ENCODE measurements at places on chromosomes 4 and X.

GRCh38 chr4:68326141-68326540 is 23.7 kb downstream of the YTHDC1 start:
- no peak for DNase-seq

- DNase-seq, result no peak
Observed at GRCh38 chr4:8698341-8699062, 105.9 kb downstream of the CPZ start.

DNA sequence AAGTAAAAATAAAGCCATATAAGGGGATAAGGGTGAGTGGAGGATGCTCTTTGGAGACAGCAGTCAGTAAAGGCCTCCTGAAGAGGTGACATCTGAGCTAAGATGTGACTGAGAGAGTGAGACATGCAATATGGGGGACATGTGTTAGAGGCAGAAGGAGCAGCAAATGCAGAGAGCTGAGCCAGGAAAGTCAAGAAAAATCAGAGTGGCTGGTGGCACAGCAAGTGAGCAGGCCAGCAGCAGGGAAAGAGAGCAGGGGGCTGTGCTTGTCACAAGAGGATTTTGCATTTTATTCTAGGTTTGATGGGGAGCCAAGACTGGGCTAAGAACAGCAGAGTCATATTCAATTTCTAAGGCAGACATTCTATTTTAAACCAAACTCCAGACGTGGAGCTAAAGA is 394.5 kb downstream of the KCNIP4 start:
- no peak for DNase-seq

DNA sequence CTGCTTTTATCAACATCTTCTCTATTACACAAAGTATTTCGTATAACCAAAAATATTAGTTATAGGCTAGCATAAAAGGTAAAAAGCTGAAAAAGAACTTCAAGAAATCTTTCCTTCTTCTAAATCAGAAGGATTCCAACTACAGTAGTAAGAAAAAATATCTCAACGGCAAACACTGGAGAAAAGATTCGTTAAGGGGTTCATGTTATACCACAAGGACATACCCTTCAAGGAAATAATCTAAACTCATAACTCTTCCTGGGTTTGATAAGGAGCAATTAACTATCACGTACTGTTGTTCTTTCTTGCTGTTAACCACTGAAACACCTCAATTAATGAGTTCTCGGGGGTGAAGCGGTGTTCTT is 1.5 kb downstream of the SMIM14 start:
- DNase-seq, result no peak

DNA sequence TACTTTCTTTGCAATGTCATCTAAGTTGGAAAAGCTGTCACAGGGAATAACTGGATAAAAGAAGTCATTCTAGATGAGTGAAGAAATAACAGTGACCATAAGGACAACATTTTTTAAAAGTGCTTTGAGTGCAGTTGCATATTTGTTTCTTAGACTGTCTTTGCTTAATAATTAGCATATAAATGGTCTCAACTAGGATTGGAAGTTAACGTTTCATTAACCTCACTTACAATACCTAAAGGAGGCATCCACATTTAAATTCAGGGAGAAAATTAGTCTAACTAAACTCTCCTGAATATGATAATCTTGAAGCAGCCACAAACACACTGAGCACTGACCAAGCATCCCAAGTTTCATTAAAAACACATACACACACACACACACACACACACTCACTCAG is 780.7 kb downstream of the PCDH18 start:
- no peak for DNase-seq

- no peak for DNase-seq
Observed at GRCh38 chrX:112223391-112223790, 140.8 kb upstream of the TRPC5 start.

- peak; percentile 10 for DNase-seq
Observed at GRCh38 chr4:138680989-138681604, 334.5 kb upstream of the NOCT start.

- no peak for DNase-seq
Observed at GRCh38 chrX:2188330-2188792, 312.4 kb downstream of the DHRSX start.

- peak; percentile 90 for DNase-seq
Observed at GRCh38 chr4:7434766-7435150, at the start of gene PSAPL1. Gene PSAPL1, minus strand, starts transcription at chr4:7434930. Its CDS starts 51 bp downstream, at chr4:7434879.

DNA sequence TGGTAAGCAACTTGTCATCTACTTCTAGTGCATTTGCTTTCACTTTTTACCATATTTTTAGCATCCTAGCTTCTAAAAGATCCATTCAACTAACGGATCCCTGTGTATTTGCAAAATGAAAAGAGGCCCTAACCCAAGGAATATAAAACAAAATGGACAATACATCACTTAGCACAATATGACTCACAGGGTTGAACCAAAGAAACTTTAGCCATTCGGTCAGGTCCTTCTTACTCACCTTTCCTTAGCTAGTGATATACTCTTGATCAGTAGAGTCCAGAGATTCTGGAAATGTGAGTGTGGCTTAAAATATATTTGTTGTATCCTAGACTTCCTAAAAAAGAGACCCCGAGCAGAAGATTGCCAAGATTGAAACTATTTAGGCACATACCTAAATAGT is 19.5 kb downstream of the TMPRSS11E start:
- no peak for DNase-seq

- DNase-seq, result no peak
Observed at GRCh38 chr4:37754410-37755185, 68.4 kb upstream of the RELL1 start.

GRCh38 chr4:175297965-175298565 is 379.9 kb downstream of the ADAM29 start:
- no peak for DNase-seq

- DNase-seq, result no peak
Observed at GRCh38 chr4:177023951-177024350, 231.2 kb upstream of the VEGFC start.

- DNase-seq, result no peak
Observed at GRCh38 chr4:48114412-48114811, 19.6 kb downstream of the TXK start.

DNA sequence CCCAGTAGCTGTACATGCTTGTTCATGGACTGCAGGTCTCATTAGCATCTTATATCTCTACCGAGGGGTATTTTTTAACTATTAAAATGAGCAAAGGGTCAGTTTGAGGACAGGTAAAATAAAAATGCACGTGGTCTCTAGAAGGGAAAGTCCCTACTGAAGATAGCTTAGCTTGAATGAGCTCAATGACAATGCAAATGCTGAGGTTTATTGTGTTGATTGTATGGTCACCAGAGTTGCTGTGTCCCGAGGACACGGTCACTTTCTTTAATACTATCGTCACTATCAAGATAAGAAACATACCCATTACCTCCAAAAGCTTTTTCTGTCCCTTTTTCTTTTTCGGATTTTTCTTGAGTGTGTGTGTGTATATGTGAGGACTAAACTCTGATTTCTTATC is 250.5 kb upstream of the PRKX start:
- no peak for DNase-seq

DNA sequence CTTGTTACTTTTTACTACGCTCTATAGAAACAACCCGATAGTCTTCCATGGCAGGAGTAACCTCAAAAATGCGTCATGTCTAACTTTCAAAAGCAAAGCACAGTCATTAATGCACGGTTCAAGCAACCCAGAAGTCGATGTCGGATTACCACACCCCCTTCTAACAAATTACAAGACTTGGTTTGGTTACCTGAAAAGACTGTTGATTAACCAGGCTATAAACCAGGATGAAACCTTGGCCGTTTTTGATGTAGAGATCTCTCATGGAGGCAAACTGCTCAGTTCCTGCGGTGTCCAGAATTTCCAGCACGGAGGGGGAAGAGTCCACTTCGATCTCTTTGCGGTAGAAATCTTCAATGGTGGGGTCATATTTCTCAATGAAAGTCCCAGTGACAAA is 2.4 kb downstream of the RAP2C start:
- no peak for DNase-seq

All from H54 (cell line).